Progenitor cell of endocrine pancreas (in vitro differentiated cells): ENCODE measurements at places on chromosomes 1 and 21.

- no peak for DNase-seq
Measured at GRCh38 chr1:182262425-182262824, 129.2 kb downstream of the GLUL start.

DNA sequence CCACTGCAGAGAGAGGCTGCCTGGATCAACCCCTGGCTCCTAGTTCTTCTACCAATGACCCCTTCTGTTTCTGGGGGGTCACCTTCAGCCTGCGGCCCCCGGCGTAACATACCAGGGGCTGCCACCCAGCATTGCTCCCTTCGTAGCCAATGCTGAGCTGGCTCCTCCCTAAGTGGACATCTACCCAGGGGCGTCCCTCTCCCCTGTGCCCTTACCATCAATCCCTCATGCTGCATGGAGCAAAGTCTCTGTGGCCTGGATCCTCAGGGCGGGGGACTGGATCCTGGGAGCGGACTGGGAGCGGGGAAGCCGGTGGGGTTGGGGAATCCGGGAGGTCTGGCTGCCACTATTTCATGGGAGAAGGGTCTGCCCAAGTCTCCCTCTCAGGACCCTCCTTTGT, 28.6 kb downstream of the TRIM67 start:
- DNase-seq, result no peak

- no peak for DNase-seq
Measured at GRCh38 chr21:41932191-41932575, 21.6 kb downstream of the C2CD2 start.

GRCh38 chr1:2072109-2072806, 22.0 kb downstream of the PRKCZ start:
- DNase-seq, result no peak

GRCh38 chr1:11496551-11497080, 17.7 kb downstream of the DISP3 start:
- no peak for DNase-seq

DNA sequence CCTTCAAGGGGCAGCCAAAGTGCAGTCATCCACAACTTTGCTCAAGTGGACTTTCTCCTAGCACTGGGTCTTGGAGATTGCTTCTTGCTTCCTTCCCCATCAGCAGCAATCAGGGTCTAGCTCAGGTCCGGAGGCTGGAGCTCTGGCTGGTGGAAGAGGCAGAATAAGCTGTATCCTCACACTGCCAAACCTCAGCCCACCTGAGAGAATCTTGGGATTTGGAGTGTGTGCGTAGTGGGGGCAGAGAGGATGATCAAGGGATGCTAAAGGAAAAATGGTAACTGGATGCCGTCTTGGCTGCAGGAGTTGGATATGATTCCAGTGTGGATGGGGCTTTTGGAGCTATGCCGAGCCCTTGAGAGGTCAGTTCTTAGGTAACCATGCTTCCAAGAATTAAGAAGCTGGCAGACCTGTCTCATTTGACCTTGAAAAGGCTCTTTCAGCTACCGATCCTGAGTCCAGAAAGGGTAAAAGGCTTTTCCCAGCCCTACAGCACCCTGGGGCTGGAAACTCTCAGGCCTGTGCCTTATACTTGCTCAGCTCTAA, 4.5 kb upstream of the NFASC start:
- no peak for DNase-seq

DNA sequence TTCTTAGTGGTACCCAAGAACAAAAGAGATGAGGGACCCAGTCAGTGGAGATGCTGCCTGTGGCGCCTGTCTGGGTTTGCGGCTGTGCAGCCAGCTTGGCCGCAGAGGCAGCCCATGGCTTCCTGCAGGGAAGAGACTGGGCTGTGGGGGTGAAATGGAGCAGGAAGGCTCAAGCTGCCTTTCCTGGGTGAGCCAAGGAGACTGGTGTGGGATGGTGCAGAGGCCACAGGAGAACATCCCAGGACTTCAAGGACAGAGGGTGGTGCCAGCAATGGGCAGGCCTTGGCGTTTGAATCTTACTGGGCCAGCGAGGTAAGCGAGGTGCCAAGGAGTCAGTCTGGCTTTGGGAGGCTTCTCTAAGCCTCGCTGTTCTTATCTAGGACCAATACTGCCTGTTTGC, 26.4 kb downstream of the KCNA10 start:
- no peak for DNase-seq
